NCI-H2171 treated with DMSO at 0.1 percent for 48 hours (cell line): ENCODE measurements at places on chromosomes 1 and 21.

DNA sequence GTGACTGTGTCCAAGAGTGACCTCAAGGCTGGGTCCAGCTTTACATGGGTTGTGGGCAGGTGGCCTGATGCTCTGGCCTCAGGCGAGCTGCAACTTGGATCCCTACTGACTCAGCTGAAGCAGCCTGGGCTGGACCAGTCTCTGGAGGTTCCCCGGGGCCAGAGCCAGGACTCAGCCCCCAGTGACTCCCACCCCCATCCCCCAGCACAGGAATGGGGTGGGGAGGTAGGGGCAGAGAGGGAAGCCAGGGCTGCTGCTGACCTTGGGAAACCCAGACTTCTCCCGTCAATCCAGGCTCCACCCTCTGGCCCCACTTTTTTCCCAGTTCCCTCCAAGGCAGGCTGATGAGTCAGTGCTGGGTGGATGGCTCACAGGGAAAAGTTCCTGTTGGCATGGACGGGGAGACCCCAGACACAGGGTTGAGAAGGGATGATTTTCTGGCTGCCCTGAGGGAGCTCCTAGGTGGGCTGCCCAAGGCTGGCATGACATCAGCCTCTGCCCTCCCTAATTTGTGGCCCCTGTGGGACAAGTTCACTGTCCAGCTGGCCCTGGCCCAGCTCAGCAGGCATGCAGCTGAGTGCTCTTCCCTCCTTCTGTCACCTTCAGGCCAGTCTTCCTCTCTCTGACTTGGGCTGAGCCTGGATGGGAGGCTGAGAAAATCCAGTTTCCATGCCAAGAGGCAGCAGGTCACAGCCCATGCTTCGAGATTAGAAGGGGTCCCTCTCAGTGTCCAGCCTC is 2.2 kb downstream of the ZC3H12A start:
- peak; percentile 37 for DNase-seq

GRCh38 chr1:212515329-212515760 is 82.6 kb downstream of the NENF start:
- DNase-seq, result peak; percentile 84

DNA sequence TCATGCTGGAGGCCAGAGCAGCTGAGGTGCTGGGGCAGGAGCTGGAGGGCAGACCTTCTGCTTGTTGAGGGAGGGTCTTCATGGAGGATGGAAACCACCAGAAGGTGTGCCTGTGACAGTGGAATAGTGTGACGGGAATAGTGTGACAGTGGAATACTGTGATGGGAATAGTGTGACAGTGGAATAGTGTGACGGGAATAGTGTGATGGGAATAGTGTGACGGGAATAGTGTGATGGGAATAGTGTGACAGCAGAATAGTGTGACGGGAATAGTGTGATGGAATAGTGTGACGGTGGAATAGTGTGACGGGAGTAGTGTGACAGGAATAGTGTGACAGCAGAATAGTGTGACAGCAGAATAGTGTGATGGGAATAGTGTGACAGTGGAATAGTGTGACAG is 325.1 kb downstream of the HHAT start:
- DNase-seq, result no peak

- no peak for DNase-seq
Measured at GRCh38 chr1:85323770-85324169, 47.3 kb upstream of the BCL10 start.

DNA sequence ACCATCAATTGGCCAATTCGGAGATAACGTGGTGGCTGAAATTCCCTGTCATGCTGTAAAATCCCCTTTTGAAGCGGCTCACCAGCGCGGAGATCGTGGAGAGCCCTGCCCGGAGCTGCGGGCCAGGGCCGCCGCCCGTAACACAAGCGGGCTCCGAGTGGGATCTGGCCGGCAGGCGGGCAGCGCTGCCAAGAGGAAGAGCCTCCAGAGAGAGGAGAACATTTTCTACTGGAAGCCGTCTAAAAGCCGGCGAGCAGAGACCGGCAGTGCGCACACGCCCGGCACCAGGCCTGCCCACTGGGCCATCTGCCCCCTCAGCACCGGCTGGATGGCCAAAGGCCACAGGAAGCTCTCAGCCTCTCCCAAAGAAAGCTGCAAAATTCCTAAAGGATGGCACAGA is 15.5 kb downstream of the SSBP3 start:
- no peak for DNase-seq

DNA sequence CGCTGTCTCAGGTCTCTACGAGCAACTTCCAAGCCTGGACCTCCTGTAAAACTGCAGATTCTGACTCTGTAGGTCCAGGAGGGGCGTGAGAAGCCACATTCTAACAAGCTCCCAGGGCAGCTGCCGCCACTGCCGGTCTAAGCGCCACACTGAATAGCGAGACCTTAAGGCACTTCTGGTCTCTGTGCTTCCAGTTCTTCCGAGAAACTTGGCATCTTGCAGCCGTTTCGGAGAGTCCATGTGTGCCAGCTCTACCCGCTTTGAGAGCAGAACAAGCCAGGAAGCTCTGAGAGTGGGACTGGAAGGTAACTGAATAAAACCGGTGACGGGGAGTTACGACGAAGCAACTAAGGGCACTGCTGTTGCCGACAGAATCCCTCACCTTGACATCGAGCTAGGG is 12.5 kb downstream of the AGT start:
- DNase-seq, result no peak

DNA sequence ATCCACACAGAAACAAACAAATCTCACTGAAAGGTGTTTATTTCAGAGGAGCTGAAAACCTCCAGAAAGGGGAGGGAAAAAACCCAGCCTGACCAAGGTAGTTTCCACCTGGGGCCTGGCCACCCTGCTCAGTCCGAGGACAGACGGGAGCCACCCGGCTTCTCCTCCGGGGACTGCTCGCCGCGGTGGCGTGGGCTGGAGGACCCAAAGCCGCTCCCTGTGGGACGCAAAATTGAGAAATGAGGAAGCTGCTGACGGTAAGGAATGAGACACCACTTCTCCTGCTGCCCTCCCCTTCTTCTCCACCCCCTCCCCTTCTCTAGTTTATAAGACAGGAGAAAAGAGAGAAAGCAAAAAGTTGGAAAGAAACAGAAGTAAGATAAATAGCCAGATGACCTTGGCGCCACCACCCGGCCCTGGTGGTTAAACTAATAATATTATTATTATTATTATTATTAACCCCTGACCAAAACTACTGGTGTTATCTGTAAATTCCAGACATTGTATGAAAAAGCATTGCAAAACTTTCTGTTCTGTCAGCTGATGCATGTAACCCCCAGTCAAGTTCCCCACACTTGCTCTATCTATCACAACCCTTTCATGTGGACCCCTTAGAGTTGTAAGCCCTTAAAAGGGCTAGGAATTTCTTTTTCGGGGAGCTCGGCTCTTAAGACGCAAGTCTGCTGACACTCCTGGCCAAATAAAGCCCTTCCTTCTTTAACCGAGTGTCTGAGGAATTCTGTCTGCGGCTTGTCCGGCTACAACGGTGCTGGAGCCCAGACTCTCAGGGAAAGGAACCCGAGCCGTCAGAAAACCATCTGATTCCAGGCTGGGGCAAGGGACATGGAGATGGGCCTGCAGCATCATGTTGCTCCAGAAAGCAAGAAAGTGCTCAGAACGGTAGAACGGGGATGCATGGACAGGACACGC is 12.5 kb downstream of the ITGB2 start:
- no peak for DNase-seq

DNA sequence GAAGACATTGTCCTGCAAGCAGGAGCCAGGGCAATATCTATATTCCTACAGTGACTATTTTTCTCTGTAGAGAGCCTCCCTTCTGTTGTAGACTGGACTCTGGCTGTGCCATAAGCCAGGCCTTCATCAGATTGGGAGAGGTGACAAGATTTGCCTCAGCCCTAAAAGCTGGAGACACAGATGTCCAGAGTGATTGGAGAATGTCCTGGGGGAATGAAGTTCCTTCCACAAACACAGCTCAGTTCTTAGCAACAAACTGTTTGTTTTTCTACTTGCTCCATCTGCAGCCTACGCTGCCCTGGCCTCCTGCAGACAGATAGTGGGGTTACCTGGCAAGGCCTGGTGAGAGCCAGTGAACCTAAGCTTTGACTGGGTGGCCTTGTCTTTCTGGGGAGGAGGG is 29.9 kb upstream of the SNX27 start:
- DNase-seq, result no peak

- DNase-seq, result no peak
Measured at GRCh38 chr21:17784604-17785402, 34.4 kb downstream of the C21orf91 start.

- peak; percentile 15 for DNase-seq
Measured at GRCh38 chr1:28510273-28510969, 4.6 kb downstream of the RCC1 start.

DNA sequence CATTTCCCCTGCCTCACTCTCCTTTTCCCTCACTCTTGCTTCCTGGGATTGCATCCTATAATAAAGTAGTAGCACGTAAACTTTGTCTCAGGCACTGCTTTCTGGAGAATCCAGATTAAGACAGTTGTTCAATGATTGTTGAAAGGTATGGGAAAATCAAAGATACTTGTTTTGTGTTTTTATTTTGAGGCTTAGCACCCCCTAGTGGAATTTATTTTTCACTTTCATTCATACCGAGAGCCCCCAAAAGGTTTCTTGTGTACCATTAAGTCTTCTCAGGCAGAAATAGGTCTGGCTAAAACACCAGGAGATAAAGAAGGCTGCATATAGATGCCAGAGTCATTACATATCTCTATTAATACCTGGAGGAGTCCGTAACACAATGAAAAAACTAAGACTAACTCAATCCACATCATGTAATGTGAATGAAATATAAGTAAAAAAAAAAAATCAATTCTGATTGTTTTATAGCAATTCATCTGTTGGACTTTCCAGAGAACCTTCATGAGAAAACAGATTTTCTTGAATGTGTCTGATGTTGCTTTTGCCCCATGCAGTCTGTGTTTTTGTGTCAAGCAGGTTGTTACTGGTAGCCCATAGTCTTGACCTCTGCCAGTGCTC is 103.5 kb downstream of the RPE65 start:
- DNase-seq, result peak; percentile 40

GRCh38 chr1:229158927-229159326 is 112.0 kb upstream of the RAB4A start:
- no peak for DNase-seq

GRCh38 chr1:28058168-28058567 is 30.2 kb downstream of the EYA3 start:
- no peak for DNase-seq

GRCh38 chr1:156929596-156930238 is 9.3 kb downstream of the LRRC71 start:
- DNase-seq, result no peak

DNA sequence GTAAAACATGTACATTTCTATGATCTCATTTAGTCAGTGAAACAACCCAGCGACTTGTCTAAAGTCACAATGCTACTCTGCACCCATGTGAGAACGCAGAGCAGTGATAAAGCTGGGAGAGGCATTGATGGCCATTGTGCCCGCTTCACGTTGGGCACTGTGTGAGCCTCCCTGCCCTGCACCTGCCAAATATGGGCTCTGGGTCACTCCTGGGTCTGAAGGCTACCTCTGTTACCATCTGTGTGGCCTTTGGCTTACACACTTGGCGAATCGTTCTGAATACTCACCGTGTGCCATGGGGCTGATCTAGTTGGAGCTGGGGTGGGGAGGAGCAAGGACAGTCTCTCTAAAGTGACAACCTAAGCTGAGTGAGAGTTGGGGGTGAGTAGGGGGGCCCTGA is 29.9 kb downstream of the PCSK9 start:
- DNase-seq, result no peak

DNA sequence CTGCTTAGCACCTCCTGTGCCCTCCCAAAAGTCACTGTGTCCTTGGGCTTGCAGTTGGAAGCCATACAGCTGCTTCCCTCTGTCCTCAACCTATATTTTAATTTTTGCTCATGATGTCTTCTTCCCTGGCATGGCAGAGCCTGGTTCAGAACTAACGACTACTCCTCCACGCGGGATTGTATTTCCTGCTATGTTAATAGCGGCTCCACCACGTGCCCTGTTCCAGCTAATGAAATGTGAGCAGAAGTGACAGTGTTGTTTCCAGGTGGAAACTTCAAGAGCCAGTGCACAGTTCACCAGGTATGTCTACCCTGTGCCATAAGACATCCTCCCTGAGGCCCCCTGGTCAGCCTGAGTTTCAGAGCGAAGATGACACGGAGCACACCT is 52.1 kb downstream of the DHRS3 start:
- DNase-seq, result no peak

GRCh38 chr1:59755069-59755685 is 59.6 kb upstream of the HOOK1 start:
- DNase-seq, result no peak

GRCh38 chr1:246809473-246809872 is 85.3 kb downstream of the SCCPDH start:
- DNase-seq, result no peak

- peak; percentile 56 for DNase-seq
Measured at GRCh38 chr21:33229099-33229783, 497 bp upstream of the IFNAR2 start.

- no peak for DNase-seq
Measured at GRCh38 chr1:168234846-168235547, 9.2 kb downstream of the SFT2D2 start.

- DNase-seq, result no peak
Measured at GRCh38 chr1:160888926-160889325, 3.9 kb upstream of the ITLN1 start.

DNA sequence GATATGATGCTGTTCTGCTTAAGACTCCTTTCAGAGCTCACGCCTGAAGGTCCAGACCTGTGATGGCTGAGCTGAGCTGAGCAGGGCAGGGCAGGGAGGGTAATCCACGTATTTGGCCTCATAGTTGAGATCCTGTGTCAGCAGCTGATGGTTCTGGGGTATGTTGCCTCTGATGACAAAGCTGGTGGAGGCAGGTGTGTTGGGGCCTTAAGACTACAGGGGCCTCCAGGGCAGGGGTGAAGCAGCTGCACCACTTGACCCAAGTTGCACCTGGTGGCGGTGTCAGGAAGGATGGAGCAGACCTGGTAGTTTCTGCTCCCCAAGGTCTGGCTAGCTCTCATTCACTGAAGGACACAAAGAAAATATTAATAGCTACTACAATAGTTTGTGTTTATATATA is 57.0 kb downstream of the FCRL5 start:
- DNase-seq, result no peak

- no peak for DNase-seq
Measured at GRCh38 chr1:52674497-52675384, 23.4 kb downstream of the COA7 start.

GRCh38 chr1:151718011-151718431 is 1.4 kb upstream of the CELF3 start:
- DNase-seq, result no peak

DNA sequence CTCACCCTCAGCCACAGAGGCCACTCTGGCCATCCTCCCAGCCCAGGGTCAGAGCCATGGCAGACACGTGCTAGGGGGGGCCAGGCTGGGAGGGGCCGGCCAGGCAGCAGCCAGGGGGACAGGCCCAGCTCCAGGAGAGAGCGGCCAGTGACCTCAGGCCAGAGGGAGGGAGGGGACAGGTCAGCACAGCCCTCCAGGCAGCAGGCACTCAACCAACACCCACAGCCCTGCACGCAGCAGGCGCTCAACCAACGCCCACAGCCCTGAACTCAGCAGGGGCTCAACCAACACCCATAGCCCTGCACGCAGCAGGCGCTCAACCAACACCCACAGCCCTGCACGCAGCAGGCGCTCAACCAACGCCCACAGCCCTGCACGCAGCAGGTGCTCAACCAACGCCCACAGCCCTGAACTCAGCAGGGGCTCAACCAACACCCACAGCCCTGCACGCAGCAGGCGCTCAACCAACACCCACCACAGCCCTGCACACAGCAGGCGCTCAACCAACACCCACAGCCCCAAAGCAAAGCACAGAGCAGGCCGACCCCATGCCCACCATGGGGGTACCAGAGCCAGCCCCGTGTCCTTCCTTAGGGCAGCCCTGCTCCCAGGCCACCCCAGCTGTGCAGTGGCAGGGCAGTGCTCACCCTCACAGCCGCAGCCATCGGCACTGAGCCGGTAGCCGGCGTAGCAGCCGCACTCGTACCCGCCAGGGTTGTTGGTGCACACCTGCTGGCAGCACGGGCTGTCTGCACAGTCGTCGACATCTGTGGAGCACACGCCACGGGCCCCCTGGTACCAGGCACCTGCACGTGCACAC is 55.9 kb downstream of the ARHGEF16 start:
- DNase-seq, result no peak
